SK-N-SH (cell line): ENCODE measurements at places on chromosomes 16 and 17. TPM values are rescaled to one million over a fixed set of nuclear protein-coding genes. Genes with fewer than 3 reads are reported as not detected.
A peak's percentile ranks its signal among the peaks of the same experiment; 100 is the strongest.

GRCh38 chr17:78798695-78799559 lies 16.9 kb upstream of the CYTH1 start:
- DNase-seq: peak; percentile 70

- no peak for DNase-seq
Measured at GRCh38 chr16:2783581-2784357, 3.6 kb downstream of the PRSS33 start.

GRCh38 chr17:39765766-39766165 lies 28.0 kb downstream of the GRB7 start:
- no peak for DNase-seq

- DNase-seq: no peak
Measured at GRCh38 chr17:37098910-37099664, 150.3 kb downstream of the AATF start.

The SYT17 gene
- polyA plus RNA-seq: 0.21 and 0.39 TPM in 2 replicates
